ENCODE measurements at places on chromosomes 11 and 22. TPM values are rescaled to one million over a fixed set of nuclear protein-coding genes. Genes with fewer than 3 reads are reported as not detected.

DNA sequence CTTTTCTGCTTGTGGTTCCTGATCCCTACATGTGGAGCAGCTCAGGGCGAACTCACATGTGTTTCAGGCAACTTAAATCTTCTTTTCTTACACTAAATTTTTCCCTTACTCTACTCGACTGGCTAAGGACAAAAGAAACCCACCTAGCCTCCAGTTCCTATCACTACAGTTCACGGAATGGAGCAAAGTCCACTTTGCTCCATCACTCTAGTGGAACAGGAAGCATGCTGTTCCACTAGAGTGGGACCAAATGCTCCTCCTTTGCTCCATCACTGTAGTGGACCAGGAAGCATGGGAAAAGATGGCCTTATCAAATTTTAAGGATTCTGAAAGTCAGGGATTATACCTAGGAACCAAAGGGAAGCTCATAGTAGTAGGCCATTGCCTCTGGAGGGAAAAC is 36.1 kb downstream of the PDE3B start:
- no peak for DNase-seq

DNA sequence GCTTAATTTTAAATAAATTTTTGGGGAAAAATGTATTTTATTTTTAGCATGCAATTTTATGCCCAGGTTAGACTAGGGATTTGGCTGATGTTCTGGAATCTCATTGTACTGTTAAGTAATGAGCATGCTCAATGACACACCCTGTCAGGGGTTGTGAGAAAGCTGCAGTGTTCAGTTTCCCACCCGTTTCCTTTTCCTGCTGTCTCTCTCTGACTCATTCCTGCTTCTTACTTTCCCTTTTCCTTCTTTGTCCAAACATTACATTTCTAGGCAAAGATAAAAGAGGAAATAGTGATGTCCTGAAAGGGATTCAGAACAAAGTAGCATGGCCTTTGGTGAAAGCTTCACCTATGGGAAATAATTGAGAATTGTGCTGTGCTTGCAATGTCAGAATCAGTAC is 22.7 kb downstream of the OOSP3 start:
- DNase-seq = no peak

DNA sequence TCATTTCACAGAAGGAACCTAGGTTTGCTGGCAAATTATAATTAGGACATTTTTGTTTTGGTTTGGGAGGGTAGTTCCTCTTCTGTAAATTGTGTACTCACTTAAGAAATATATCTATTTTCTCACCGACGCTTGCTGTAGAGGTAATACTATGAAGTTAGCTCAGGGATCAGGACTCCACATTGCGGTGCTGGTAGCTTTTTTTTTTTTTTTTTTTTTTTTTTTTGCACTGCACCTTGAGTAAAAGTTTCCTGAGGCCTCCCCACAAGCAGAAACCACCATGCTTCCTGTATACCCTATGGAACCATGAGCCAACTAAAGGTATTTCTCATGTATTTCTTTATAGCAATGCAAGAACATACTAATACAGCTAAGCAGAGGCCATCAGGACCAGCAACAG is 14.7 kb downstream of the UBTFL1 start:
- no peak for DNase-seq

- DNase-seq = peak; percentile 94
Measured at GRCh38 chr22:41403532-41404318, 22.0 kb downstream of the TEF start.

GRCh38 chr11:1218788-1219445 is 3.9 kb upstream of the MUC5B start:
- DNase-seq = no peak

- DNase-seq = no peak
Measured at GRCh38 chr11:43697679-43698078, 17.1 kb downstream of the HSD17B12 start.

DNA sequence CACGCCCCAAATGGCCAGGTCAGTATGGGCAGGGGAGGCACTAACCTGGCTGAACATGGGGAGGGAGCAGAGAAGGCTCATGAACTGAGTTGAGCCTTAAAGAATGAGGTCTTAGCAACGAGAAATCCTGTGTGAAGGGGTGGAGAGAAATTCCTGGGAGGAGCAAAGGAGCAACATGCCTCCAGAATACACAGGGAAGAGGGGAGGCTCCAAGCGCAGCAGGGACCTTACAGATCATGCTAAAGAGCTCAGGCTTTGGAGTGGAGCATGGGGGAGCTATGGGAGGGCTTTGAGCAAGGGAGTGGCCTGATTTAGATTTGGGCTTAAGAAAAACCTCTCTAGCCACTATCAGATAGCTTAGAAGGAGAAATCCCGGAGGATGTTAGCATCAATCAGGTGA is 88.1 kb downstream of the MN1 start:
- no peak for DNase-seq

GRCh38 chr22:37068859-37069258 is 17.3 kb downstream of the KCTD17 start:
- no peak for DNase-seq

DNA sequence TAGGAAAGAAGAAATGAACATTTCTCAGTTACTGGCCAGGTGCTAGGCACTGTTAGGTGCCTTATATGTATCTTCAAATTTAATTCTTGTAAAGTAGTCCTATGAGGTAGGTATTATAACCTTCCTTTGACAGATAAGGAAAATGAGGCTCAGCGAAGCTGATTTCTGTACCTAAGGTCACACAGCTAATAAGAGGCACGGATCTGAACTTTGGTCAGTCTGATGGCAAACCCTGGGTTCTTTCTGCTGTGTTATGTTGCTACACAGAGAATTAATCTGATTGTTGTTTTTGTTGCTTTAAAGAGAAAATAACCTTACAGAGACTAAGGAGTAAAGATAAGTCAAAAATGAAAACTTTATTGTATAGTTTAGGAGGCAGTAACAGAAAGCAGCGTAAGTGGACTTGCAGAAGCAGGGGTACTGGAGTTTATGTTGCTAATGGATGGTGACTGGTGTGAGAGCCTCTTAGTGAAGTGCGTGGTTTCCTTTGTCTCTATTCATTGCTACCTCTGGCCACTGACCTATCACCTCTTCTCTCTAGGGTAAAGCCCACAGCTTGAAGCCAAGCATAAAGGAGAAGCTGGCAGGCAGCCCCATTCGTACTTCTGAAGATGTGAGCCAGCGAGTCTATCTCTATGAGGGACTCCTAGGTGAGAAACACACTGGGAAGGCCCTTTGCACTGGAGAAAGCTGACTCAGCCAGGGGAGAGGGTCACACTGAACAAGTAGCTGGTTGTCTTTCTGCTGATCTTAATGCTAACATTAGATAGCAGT is 38.3 kb downstream of the MADD start:
- DNase-seq = no peak

- DNase-seq = peak; percentile 56
Measured at GRCh38 chr11:43989162-43989981, 46.9 kb downstream of the C11orf96 start.

GRCh38 chr11:125235071-125235471 is 70.5 kb downstream of the PKNOX2 start:
- DNase-seq = no peak

GRCh38 chr11:67439321-67440228 is 2.1 kb upstream of the PTPRCAP start:
- peak; percentile 68 for DNase-seq

DNA sequence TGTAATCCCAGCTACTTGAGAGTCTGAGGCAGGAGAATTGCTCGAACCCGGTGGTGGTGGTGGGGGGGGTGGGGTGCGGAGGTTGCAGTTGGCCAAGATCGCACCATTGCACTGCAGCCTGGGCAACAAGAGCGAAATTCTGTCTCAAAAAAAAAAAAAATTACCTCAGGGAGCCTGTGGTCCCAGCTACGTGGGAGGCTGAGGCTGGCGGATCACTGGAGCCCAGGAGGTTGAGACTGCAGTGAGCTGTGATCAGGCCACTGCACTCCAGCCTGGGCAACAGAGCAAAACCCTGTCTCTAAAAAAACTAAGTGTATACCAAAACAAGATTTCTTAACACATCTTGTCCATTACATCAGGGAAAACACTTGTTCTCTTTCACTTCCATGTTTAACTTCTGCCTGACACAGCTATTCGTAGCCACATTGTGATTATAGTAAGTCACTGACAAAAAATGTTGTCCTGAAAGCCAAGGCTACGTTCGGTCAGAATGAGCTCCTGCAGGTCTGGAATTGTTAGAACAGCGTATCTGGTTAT is 1.4 kb downstream of the TMEM80 start:
- no peak for DNase-seq

- no peak for DNase-seq
Measured at GRCh38 chr11:74195828-74196227, 24.7 kb downstream of the PPME1 start.

- DNase-seq = no peak
Measured at GRCh38 chr11:66614073-66614472, 2.4 kb upstream of the RBM14 start.

The THY1 gene
- total RNA-seq = 1.6 TPM

The CLTCL1 gene
- total RNA-seq = 92.6 TPM

The NAALAD2 gene
- total RNA-seq = 1.4 TPM

The FDX1 gene
- 14.0 TPM for total RNA-seq

The PRSS23 gene
- total RNA-seq = 14.4 TPM

The LRRC4C gene
- total RNA-seq = not detected

The TMEM121B gene
- total RNA-seq = 0.54 TPM

The SSTR3 gene
- total RNA-seq = not detected
